Effector CD4-positive, alpha-beta T cell (primary cell): ENCODE measurements at places on chromosomes 11 and 22.
A peak's percentile ranks its signal among the peaks of the same experiment; 100 is the strongest.

DNA sequence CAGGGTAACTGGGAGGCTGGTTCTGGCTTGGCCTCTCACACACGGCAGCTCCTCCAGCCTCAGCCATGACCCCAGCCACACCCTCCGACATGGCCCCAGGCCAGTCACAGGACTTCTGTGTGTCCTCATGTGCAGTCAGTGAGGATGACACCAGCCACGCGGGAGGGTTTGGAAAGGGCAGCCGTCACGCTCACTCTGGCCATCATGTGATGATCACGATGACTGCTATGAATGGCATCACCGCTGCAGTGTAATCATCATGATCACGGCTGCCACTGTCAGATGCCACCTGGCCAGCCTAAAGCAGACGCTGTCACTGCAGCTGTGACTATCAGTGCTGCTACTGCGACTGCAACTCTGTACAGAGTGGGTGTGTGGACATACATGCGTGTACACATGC is 640.9 kb downstream of the BRD1 start:
- DNase-seq: no peak

- DNase-seq: no peak
Observed at GRCh38 chr11:75441804-75442132, 8.8 kb upstream of the KLHL35 start.

DNA sequence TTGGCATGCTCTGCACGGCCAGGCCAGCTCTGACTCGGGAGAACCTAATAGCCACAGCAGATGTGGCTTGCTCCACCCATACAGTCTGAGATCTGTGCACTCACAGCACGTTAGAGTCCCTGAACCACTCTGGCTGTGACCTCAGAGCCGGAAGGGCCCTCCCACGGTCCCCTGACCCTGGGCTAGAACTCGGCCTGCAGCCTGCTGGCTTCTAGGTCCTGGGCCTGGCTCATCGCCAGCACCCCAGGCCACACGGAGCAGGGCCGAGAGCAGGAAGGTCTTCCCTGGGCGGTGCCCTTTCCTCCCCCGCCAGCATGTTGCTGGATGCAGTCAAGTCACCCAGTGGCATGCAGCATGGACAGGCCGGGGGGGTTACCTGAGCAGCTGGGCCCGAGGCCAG is 35.3 kb upstream of the TTLL12 start:
- no peak for DNase-seq

DNA sequence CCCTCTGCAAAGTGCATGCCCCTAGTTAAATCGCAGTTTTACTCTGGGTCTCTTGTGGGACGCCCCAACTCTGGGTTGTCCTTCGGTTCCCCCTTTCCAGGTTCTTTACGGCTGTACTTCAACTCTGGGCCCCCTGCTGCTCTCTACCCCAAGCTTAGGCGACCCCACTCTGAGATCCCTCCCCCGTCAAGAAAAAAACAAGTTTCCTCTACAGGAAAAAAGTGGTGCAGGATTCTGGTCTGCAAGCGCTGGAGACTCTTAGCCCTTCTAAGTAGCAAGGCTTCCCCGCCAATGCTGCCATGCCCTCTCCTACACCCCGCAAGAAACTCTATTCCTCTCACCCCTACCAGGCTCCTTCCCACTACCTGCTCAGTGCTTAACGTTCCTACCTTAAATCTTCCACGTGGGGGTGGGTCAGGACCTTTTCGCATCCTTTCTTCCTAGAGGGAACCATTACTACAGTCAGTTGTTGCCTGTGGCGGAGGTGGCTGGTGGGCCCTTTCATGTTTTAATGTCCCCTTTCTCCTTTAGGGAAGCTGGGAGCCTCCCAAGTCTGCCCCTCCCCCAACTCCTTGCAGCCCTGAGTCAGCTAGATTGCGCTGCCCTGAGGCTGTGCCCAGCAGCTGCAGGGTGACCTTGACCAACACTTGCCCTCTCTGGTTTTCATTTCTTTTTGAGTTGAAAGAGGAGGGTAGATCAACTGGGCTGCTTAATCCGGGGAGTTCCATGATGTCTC is 1.4 kb downstream of the NEFH start:
- DNase-seq: no peak

DNA sequence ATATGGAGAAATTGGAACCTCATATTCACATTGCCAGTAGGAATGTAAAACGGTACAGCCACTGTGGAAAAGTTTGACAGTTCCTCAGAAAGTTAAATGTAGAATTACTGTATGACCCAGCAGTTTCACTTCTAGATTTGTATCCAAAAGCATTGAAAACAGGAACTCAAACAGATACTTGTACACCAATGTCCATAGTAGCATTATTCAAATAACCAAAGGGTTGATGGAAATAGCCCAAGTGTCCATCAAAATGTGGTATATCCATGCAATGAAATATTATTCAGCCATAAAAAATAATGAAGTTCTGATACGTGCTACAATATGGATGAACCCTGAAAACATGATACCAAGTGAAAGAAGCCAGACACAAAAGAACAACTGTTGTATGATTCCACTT is 17.8 kb downstream of the PRRG4 start:
- no peak for DNase-seq

GRCh38 chr11:27186580-27186979 is 146.0 kb downstream of the BBOX1 start:
- no peak for DNase-seq

DNA sequence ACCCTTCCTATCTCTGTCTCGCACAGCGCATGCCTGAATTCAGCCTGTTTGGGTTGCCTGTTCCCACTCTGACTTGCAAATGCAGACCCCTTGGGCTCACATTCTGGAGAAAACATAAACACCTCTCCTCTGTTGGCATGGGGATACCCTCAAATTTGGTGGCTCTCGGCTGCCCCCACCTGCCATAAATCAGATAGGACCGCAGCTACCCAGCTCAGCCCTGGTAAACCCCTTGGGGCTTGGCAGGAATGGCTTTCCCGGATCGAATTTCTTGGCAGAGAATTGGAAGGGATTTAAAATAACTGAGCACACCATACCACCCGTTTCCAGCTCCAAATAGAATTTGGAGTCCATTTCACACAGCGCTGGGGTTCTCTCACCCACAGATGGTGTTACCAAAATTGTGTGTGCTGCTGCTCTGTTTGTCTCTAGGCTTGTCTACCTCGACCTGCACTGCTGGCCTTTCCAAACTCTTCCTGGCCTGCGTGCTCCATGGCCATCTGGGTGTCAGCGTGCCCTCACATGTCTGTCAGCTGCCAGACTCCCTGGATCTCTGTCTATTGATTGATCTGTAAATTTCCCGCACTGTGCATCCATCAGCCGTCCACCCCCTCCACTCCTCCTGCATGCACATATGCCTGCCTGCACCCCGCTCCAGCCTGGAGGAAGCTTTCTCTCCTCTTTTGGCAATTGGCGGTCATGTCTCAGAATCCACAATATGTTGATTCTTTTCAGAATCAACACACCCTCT is 134.0 kb downstream of the NTM start:
- no peak for DNase-seq

- DNase-seq: no peak
Observed at GRCh38 chr11:6253197-6253596, 6.4 kb upstream of the CCKBR start.

DNA sequence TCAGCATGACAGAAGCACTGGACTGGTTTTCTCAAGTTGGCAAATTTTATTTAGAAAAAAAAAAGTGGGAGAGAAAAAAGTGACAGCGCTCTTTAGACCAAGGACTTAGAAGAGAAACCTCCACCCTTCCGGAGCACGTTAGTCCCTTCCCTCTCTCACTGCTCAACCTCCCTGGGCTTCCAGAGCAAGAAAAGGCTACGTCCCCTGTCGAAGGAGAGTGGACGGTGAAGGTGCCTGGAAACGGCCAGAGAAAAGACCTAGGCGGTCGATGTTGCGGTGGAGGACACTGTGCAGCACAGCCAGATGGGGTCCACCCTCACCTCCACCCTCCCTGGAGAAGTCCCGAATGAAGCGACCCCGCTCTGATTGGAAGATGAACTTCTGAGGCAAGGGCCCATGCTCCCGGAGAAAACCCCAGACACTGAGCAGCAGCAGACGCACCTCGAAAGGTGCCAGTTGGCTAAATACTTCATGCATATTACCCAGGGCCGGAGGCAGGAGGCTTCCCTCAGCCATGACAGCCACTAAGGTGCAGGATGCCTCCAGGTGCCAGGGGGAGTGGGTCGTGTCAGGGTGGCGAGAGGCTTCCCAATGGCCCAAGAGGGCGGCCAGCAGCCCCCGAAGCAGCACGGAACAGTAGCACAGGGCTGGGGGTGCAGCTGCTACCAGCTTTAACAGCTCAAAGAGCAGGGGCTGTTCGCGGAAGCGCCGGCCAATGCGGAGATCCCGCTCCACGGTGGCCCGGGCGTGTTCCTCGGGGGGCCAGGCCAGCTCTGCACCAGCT is 604 bp upstream of the GANAB start:
- DNase-seq: no peak

- DNase-seq: no peak
Observed at GRCh38 chr11:47589584-47589976, 3.1 kb downstream of the FAM180B start.

DNA sequence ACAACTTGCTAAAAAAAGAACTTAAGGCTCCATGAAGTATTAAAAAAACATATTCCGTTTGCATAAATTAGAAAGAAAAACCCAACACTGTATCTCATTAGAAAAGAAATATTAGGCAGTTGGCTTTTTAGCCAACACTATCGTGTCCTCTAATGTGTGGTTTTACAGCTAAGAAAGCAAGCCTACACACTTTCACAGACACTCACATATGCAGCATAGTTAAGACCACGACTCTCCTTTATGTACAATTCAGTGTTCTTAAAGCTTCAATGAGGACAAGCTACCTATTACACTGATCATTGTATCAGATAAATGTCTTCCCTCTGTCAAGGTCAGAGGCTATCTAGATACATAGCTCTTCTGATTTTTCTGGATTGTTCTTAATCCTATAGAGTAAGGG is 80.1 kb downstream of the PICALM start:
- no peak for DNase-seq

GRCh38 chr11:43278193-43278956 is 33.4 kb upstream of the API5 start:
- DNase-seq: no peak

- no peak for DNase-seq
Observed at GRCh38 chr11:47189100-47189834, 3.0 kb upstream of the PACSIN3 start.

GRCh38 chr11:12212174-12212820 is 101.9 kb downstream of the MICAL2 start:
- DNase-seq: no peak

DNA sequence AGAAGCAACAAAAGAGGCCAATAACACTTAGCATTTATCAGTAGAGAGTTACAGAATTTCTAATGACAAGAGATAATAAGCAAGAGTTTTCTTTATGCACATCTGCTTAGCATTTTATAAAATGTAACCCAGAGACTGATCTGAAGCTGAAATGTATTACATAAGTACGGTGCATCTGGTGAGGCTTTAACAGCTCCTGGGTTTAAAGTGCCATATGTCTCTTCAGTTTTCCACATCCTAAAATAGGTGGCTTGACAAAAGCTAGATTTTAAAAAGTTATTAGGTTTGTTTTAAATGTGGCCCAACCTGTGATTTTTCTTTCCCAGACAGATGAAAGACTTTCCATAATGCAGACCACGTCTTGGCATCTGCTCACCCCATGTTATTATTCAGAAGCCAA is 620.7 kb upstream of the ARHGAP42 start:
- no peak for DNase-seq

DNA sequence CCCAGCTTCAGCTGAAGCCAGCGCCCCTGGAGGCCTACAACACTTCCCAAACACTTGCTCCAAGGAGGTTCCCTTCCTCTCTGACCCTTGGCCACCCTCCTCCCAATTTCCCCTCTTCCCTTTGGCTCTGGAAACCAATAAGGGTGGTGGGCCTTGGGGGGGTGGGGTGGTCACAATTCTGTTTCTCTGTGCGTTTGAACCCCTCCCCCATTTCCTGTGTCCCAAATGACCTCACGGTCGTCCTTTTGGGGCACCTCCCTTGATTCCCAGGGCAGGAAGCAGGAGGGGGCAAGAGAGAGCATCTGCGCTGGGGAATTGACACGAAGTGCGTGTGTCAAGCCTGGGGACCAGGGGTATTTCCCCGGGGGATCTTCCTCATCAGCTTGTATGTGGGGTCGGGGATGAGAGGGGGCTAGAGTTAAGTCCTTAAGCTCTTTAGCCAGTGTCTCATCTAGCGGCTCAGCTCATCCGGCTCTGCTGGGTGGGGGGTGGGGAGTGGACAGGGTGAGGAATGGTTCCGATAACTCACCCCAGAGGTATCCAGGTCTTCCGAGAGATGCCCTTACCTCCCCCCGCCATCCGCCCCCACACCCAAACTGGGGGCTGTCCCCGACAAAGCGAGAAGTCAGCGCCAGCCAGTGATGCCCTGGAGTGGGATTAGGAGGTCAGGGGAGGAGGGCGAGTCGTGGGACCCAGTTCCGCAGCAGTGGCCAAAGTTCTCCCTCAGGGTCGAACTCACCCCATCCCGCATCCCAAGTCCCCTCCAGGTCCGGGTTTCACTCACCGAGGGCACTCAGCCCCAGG is 587 bp downstream of the ESAM start:
- DNase-seq: no peak

- DNase-seq: no peak
Observed at GRCh38 chr11:47020793-47021526, 84.4 kb downstream of the CSTPP1 start.

DNA sequence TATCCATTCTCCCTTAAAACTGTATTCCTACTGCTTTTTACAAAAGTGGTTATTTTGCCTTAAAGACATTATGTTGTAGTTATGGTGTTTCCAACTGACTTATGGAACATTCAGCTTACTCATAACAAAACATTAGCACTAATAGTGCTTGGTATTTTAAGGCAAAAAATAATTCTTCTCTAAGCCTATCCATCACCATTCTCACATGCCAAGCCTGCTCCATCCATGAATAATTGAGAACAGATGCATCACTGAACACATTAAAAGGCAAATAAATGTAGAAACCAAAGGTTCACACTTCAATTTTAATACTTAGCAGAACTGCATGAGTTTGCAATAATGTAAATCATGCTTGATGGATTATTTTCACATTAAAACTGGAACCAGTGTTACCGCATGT is 42.3 kb upstream of the DDI1 start:
- DNase-seq: no peak

DNA sequence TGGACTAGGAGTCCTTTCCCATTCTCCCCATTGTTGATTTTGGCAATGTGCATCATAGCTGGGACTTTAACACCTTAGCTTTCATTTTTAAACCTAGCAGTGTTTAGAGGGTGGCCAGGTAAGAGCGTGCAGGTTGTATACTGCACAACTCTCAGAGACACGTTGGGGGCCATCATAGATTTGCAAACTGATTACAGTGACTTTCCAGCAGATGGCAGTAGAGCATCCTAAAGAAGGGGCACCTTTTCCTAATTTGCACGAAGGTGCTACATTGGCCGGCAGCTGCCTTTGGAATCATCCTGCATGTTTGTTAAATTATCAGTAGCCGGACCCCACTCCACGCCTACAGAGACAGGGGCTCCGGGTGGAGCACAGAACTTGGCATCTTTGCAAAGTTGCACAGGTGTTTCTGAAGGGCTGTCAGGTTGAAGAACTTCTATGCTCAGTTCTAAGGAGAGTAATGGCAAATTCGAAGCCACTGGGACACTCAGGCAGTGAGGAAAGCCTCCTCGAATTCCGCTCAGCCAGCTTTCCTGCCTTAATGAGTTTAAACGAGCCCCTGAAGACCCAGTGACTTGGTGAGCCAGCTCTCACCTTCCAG is 7.7 kb downstream of the LHFPL7 start:
- DNase-seq: peak; percentile 21

GRCh38 chr11:1553808-1554594 is 18.1 kb downstream of the DUSP8 start:
- no peak for DNase-seq

GRCh38 chr11:29446132-29446531 is 570.7 kb downstream of the KCNA4 start:
- DNase-seq: no peak

- DNase-seq: peak; percentile 59
Observed at GRCh38 chr22:46748908-46749675, 11.0 kb upstream of the CERK start.
